ENCODE measurements at places on chromosomes 7 and 10. TPM values are rescaled to one million over a fixed set of nuclear protein-coding genes. Genes with fewer than 3 reads are reported as not detected.

GRCh38 chr7:29035044-29035740 lies 77.1 kb upstream of the TRIL start:
- no peak overlapping the region for H3K4me3 ChIP-seq
- no peak for DNase-seq
- no peaks in the 10 kb centered on the region for H3K27me3 ChIP-seq
- no peaks in the 10 kb centered on the region for H3K36me3 ChIP-seq

DNA sequence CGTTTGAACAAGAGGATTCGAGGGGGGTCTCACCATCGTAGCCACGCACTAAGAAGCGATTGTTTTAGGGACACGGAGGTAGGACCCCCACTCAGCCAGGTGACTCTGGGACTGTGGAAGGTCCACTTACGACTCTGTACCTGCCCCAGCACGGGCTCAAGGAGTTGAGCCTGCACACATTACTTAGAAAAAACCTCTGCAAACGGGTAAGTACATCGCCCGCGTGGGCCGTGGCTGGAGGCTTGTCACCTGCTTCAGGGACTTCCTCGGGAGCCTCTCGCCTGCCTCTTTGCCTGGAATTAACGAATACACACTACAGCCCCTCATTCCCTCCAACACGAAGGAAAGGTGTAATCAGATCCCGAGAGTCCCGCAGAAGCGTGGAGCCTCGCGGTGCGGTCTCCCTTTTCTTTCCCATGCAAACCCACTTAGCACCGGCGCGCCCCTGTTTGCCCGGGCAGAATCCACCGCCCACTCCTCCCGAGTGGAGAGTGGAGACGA lies 826 bp downstream of the PODXL start:
- no peaks in the 10 kb centered on the region for H3K36me3 ChIP-seq
- H3K27ac ChIP-seq, result no peak overlapping the region
- peak overlapping the region; percentile 51 for H3K4me3 ChIP-seq
- no peak for DNase-seq
- H3K4me1 ChIP-seq, result peaks cover 40% of the 10 kb centered on the region
- no peaks in the 10 kb centered on the region for H3K27me3 ChIP-seq

- no peaks in the 10 kb centered on the region for H3K4me1 ChIP-seq
- no peak overlapping the region for H3K4me3 ChIP-seq
- H3K27ac ChIP-seq, result no peak overlapping the region
- H3K27me3 ChIP-seq, result no peaks in the 10 kb centered on the region
Measured at GRCh38 chr7:71739520-71740173, 607.7 kb downstream of the GALNT17 start.

DNA sequence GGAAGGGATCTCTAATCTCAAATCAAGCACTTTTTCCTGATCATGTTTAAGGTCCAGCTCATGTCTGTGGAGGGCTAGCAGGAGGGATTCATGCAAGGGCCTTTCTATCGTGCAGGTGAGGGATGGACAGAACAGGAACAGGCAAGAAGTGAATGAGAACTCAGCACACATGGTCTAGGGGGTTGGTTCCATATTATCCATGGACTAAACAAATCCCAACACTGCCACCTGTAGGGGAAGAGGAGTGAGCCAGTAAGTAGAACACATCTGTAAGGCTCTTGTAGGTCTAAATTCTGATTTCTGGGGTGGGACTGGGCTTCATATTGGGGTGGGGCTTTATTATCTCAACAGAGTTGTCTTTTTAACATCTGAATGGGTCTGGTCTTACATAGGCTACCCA lies 138.0 kb upstream of the TARP start:
- H3K27ac ChIP-seq, result no peak overlapping the region
- no peaks in the 10 kb centered on the region for H3K36me3 ChIP-seq

DNA sequence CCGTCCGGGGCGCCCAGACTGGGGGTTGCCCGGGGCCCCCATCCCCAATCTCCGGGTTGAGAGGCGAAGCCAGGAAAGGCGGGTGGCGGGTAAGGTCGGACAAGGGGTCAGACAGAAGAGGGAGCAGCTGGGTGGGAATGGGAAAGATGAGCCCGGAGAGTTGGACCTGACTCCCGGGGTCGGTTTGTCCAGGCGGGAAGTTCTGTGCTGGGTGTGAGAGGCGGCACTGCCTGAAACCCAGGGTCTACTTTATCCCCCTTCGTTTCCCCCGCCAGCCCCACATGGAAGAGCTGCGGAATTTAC lies 675 bp downstream of the SLC4A2 start:
- DNase-seq, result no peak
- H3K27ac ChIP-seq, result peak overlapping the region; percentile 97
- no peaks in the 10 kb centered on the region for H3K27me3 ChIP-seq
- peaks cover 17% of the 10 kb centered on the region for H3K36me3 ChIP-seq

CYP26C1 gene
- 0.20 TPM for total RNA-seq

DNA sequence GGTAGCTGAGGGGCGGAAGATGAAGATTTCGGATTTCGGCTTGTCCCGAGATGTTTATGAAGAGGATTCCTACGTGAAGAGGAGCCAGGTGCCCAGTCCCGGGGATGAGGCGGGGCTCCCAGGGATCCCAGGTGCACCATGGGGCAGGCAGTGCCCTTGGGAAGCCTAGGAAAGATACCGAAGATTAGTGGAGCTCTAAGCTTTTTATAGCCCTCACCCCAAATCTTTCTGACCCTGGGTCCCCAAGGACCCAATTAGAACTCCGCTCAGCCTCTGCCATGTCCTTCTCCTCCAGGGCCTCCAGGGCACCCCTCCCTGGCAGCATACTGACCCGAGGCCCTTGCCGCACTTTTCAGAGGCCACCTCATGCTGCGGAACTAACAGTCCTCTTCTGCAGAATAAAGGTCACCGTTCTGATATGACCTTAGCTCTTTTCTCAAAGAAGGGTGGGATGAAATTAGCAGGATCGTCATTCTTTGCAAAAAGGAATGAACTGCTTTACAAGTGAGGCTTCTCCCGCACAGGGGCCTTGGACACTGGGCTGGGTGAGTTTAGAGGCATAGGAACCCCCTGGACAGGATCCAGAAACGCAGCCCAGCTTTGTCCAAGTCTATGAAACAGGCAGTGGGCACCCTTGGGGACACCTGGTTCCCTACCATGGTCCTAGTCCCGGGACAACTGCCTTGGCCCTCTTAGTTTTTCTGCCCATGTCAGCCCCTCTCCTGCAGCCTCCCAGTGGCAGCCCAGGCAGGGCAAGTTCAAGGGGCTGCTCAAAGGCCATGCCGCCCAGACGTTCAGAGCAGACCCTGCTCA lies 17.9 kb upstream of the CSGALNACT2 start:
- no peak overlapping the region for H3K4me3 ChIP-seq
- peaks cover 14% of the 10 kb centered on the region for H3K4me1 ChIP-seq

- no peaks in the 10 kb centered on the region for H3K36me3 ChIP-seq
- no peaks in the 10 kb centered on the region for H3K27me3 ChIP-seq
- no peak overlapping the region for H3K4me3 ChIP-seq
- H3K27ac ChIP-seq, result no peak overlapping the region
Measured at GRCh38 chr7:129544700-129545099, 42.4 kb downstream of the SMKR1 start.

DNA sequence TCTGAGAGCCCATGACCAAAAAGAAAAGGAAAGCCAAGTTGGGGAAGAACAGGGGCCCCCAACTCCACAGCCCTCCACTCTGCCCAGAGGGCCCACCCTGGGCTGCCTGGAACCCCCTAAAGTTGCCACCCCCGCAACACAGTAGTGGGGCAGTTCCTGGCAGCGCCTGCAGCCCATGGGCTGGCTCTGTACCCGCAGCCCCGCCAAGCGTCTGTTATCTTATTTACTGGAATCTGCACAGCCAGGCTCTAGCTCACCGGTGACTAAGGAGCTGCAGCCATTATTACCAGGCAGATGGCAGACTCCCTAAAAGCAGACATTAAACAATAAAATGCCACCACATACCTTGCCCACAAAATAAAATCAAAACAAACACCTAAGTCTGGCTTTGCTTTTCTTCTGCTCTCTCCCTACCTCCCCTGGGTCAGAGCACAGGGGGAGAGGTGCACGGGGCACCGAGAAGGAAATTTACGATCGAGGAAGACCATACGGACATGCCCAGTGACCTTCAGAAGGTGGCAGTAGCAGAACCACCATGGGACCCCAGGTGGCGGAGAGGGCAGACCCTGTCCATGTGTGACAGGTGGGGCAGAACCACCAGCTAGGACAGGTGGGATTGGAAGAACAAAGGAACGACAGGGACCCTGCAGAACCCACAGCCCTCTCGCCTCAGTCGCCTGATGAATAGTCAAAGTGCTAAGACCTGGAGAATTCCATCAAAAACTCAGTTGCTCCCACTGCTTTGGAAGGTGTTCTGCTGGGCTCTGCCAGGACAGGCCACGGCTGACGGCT lies 66.3 kb downstream of the PRKAG2 start:
- DNase-seq, result no peak
- no peaks in the 10 kb centered on the region for H3K27me3 ChIP-seq
- no peak overlapping the region for H3K27ac ChIP-seq

- no peak overlapping the region for H3K4me3 ChIP-seq
- no peaks in the 10 kb centered on the region for H3K36me3 ChIP-seq
Measured at GRCh38 chr10:110279407-110279986, 25.2 kb downstream of the SMNDC1 start.

DNA sequence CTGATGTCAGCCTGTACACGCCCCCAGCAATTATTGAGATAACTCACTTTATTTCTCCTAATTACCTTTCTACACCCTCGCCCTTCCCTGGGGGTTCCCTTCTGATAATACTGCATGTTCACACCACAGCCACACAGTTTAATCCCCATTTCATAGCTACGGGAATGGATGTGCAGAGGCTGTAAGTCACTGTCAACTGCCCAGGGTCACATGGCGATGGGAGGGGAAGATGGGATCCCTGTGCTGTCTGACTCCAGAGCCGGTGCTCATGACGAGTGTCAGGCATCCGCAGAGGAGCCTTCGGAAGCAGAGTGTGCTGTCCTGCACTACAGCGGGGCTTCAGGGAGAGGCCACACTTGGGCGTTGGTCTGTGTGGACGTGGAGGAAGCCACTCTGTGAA lies 688.7 kb downstream of the SDK1 start:
- H3K36me3 ChIP-seq, result peaks cover 24% of the 10 kb centered on the region
- H3K4me3 ChIP-seq, result no peak overlapping the region
- DNase-seq, result no peak
- no peaks in the 10 kb centered on the region for H3K27me3 ChIP-seq

All from tibial nerve (tissue), 4 donors.